ENCODE measurements at places on chromosomes 2 and 18.

DNA sequence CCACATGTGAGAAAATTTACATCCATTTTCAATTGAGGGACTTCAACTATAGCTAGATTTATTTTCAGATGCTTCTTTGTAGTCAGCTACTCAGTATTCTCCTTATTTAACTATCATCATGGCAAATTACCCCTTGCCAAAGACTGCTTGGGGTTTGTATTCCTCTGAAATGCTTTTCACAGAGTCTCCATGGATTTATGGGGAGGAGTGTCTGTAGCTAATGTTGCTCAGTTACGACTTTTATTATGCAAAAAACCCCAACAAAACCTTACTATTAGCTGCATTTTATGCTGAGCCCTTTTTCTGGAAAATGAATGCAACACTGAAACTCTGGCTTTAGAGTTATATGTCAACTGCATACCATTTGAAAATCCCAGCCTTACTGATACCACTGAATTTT lies 78.6 kb downstream of the RFTN2 start:
- peak; percentile 21 for ATAC-seq

- ATAC-seq: no peak
These were observed 5.6 kb downstream of the PAX8 start for GRCh38 chr2:113273027-113273551.

DNA sequence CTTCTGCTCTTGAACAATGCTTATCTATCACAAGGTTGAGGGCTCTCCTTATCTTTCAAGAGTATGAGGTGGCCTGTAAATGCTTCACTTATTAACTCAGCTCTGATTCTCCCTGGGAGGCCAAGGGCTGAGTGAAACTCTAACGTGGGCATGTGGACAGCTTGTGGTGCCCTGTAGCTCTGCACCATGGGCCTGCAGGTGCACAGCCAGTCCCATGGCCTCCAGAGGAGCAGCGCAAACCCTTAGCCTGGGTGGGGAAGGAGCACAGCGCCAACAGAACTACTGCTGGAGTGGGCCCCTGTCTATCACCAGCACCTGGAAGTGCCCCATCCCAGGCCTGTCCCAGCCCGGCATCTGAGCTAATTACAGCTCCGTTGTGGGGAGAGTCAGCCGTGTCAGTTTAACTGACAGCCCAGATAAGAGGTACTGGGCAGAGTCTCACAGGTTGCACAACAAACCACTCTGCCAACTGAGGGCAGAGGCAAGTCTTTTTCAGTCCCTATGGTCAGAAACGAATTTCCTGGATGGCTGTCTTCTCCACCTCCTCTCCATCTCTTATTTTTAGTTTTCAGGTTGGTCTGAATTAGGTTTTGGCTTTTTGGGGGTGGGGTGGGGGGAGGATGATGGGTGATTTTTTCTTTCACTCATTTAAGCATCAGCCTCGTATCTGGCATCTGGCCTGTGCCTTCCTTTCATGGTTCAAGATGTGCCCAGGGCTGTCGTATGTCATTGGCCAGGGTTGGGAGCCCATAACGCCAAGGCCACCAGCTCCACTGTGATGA lies 219.5 kb downstream of the BCL2 start:
- no peak for ATAC-seq

- ATAC-seq: no peak
These were observed 88.0 kb upstream of the GPC1 start for GRCh38 chr2:240347373-240347940.

- no peak for ATAC-seq
These were observed 643.3 kb downstream of the DCDC2C start for GRCh38 chr2:4346628-4347027.

DNA sequence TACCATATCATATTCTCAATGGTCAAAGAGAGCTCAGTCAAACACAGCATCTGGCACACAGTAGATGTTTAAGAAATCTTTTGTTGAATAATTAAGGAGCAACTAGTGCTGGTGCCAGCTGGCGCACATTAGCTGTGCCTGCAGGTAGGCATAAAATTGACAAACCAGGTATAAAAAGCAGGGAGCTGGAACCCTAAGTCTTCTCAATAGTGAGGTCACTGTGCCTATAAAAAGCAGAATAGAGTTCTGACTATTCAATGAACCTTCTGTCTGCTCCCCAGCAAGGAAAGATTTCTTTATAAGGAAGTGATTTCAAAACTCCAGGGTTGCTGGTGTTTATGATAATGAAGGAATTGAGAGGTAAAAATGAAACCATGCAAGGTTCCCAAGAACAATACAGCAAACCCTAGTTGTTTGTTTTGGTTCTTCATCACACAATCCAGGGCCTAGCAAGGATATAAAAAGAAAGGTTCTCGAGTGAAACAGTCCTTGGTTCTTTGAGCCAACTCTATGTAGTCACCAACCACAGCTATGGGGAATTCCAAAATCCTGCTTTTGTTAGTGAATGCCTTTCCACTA lies 76.1 kb downstream of the THADA start:
- peak; percentile 56 for ATAC-seq

- ATAC-seq: no peak
These were observed 444 bp upstream of the MMADHC start for GRCh38 chr2:149587950-149588487.

- no peak for ATAC-seq
These were observed 91.6 kb downstream of the THNSL2 start for GRCh38 chr2:88261725-88262124.

- ATAC-seq: no peak
These were observed 184.4 kb upstream of the SESTD1 start for GRCh38 chr2:179449010-179449409.
